Lower leg skin (tissue), 4 donors: ENCODE measurements at places on chromosomes 7 and 10. TPM values are rescaled to one million over a fixed set of nuclear protein-coding genes. Genes with fewer than 3 reads are reported as not detected.

Gene SPDYE2
- not detected for total RNA-seq

Gene C10orf62
- total RNA-seq: 0.32 TPM

Gene GARIN1A
- not detected for total RNA-seq

Gene FGL2
- total RNA-seq: 11.5 TPM

Gene LRRC4
- 0.08 TPM for total RNA-seq

Gene OR2A12
- total RNA-seq: not detected

Gene HOXA4
- 2.9 TPM for total RNA-seq

Gene STK31
- 0.78 TPM for total RNA-seq

Gene CPA2
- not detected for total RNA-seq

Gene SPDYE18
- 2.1 TPM for total RNA-seq

Gene SRRM3
- 8.8 TPM for total RNA-seq

Gene POMZP3
- total RNA-seq: 6.3 TPM

Gene KNDC1
- 0.57 TPM for total RNA-seq

Gene WNT8B
- not detected for total RNA-seq

Gene PALD1
- 6.6 TPM for total RNA-seq

Gene C7orf33
- total RNA-seq: not detected

Gene CALML3
- 115 TPM for total RNA-seq

Gene GPER1
- 4.5 TPM for total RNA-seq

Gene CEP55
- 1.4 TPM for total RNA-seq

Gene DYNC1I1
- 3.3 TPM for total RNA-seq

Gene HYCC1
- 11.3 TPM for total RNA-seq

Gene ASNS
- total RNA-seq: 10.4 TPM

Gene UBTD1
- total RNA-seq: 60.1 TPM

Gene BRAT1
- 69.7 TPM for total RNA-seq

Gene FEZF1
- total RNA-seq: not detected

Gene ANKRD30A
- total RNA-seq: not detected

Gene MMP21
- not detected for total RNA-seq

Gene ADRB1
- 0.55 TPM for total RNA-seq

Gene PPP1R17
- not detected for total RNA-seq

Gene MYO3A
- 2.2 TPM for total RNA-seq
